ENCODE measurements at places on chromosomes 3 and 15. TPM values are rescaled to one million over a fixed set of nuclear protein-coding genes. Genes with fewer than 3 reads are reported as not detected.

CCR9 gene
- not detected for total RNA-seq

CCDC13 gene
- total RNA-seq = 1.0 TPM

DPH6 gene
- total RNA-seq = 13.2 TPM

FEZF2 gene
- total RNA-seq = not detected

C2CD4A gene
- not detected for total RNA-seq

MCF2L2 gene
- total RNA-seq = 3.3 TPM

COL7A1 gene
- 1.5 TPM for total RNA-seq

HTD2 gene
- total RNA-seq = 6.7 TPM

LSG1 gene
- 63.3 TPM for total RNA-seq

LRRC57 gene
- 41.3 TPM for total RNA-seq

BCHE gene
- not detected for total RNA-seq

UBA5 gene
- total RNA-seq = 49.0 TPM

SCAANT1 gene
- 2.6 TPM for total RNA-seq

BHLHE40 gene
- 579 TPM for total RNA-seq

ISLR2 gene
- total RNA-seq = not detected

CP gene
- total RNA-seq = not detected

PLA2G4D gene
- not detected for total RNA-seq

SPSB4 gene
- total RNA-seq = not detected

ELP6 gene
- 75.0 TPM for total RNA-seq

CCDC39 gene
- not detected for total RNA-seq

VEPH1 gene
- not detected for total RNA-seq

STARD5 gene
- 7.8 TPM for total RNA-seq

ZNF662 gene
- 0.36 TPM for total RNA-seq

GCSAM gene
- 1.00 TPM for total RNA-seq

PLSCR4 gene
- total RNA-seq = not detected

RASL12 gene
- not detected for total RNA-seq

COLQ gene
- total RNA-seq = 31.8 TPM

ZNF774 gene
- total RNA-seq = 1.3 TPM

FOXL2NB gene
- total RNA-seq = not detected

GOLGA6L24 gene
- not detected for total RNA-seq

PDZRN3 gene
- not detected for total RNA-seq

GOLGA6L7 gene
- total RNA-seq = not detected

CAND2 gene
- 0.62 TPM for total RNA-seq

ATP13A5 gene
- total RNA-seq = not detected

IGSF10 gene
- not detected for total RNA-seq

SPINK8 gene
- not detected for total RNA-seq
